Fibroblast of skin of right quadriceps (primary cell): ENCODE measurements at places on chromosomes 2 and 18.

DNA sequence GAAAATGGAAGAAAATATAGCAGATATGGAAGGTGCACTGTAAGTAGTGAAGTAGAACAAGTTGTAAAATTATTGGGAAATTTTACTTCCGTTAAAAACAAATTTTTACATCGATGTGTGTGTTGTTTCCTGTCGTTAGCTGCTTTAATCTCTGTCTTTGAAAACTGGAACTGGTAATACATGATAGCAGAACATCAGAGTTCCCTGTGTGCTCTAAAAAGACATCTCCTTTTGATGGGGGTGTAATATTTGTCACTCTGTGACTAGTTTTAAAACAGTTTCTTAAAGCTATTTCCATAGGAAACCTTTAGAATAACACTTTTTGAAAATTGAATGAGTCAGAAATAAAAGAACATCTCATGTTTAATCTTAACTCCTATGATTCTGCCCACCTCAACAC, 43.5 kb downstream of the COX7A2L start:
- DNase-seq, result no peak

- no peak for DNase-seq
These were observed 211.4 kb upstream of the LRRTM1 start for GRCh38 chr2:80515964-80516363.

DNA sequence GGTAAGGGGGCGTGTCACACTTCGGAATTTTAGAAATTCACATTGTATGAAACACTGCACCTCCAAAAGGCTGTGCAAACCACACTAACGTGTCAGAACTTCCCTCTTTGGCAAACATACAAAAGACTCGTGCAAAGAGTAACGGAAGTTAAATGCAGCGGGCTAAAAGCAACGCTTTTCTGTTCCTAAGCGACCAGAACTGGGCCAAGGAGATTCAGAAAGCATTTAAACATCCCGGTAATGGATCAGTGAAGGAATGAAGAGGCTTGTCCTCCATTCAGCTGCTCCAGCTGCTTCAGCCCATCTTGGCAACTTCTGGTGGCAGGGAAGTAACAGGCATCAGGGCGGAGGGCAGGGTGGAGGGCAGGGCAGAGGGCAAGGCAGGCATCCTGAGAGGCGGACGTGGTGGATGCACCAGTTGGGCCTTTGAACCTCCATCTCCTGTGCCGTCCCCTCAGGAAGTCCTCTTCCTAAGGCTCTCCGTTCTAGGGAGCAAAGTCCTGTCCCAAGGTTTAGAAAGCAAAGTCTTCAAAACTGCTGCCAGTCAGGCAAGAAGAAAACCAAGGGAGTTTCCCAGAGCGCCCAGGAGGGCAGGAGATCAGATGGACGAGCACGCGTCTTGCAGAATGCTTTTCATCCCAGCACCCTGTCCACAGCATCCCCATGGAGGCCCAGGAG, 230.7 kb downstream of the ZNF516 start:
- DNase-seq, result no peak

DNA sequence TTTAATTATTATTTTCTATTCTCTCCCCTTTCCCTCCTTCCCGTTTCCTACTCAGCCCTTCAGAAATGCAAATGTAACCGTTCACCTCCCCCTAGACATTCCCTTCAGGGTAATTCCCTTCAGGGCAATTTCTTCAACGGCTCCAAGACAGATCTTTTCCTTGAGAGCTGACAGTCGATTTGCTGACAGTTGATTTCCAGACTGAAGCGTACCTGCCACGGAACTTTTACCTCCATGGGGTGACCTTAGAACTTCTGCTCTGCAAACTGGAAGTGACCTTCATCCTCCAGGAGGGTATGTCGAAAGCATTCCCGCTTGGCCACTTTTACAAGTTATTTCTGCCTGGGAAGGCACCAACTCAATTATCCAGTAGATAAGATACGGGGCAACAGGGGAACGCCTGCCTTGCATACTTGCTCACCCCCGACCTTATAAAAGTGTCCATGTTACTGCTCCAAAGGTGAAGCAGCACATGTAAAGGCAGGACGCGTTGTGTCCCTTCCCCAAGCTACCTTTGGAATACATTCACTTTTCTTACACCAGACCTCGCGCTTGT, 18.5 kb downstream of the B3GNT7 start:
- DNase-seq, result no peak

DNA sequence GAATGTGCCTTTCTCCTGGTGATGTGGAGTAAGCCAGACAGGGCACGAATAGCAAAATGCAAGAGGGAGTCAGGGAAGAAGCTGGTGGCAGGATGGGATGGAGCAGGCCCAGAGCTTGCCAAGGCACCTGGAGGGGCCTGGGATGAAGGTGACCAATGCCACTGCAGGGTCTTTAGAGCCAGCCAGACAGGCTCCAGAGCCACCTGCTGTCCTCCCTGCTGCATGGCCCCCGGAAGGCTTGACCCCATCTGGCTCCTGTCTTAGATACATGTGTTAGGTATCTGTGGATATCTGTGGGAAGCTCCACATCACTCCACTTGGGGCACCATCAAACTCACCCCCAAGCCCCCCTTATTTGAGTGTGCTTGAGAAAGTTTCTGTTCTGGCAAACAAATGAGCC, 99.9 kb upstream of the ATL2 start:
- DNase-seq, result no peak

DNA sequence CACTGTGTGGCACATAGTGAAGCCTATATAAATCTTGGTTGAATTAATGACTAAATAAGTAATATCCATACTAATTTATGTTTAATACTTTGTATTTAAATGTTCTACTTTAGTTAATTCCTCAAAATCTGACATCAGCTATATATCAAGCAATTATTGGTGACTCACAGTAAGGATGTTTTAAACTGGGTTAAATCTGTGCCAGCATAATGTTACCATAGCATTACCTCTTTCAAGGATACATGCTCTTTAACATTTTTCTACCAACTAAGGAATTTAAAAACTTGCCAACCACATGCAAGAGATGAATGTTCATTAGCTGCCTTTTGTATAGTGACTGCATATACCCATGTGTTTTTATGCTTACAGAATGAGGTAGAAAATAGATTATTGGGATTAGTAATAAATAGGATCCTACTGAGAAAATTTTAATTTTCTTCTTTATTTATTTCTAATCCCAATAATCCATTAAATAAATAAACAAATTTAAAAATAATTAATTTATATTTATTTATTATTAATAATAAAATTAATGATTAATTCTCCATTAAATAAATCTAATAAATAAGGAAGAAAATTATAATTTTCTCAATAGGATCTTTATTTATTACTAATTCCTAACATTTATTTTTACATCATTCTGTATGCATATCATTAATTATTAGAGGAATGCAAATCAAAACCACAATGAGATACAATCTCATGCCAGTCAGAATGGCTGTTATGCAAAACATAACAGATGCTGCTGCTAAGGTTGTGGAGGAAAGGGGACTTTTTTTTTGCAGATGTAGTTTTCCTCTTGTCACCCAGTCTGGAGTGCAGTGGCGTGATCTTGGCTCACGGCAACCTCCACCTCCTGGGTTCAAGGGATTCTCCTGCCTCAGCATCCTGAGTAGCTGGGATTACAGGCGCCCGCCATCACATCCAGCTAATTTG, 410.7 kb upstream of the DSEL start:
- peak; percentile 39 for DNase-seq

DNA sequence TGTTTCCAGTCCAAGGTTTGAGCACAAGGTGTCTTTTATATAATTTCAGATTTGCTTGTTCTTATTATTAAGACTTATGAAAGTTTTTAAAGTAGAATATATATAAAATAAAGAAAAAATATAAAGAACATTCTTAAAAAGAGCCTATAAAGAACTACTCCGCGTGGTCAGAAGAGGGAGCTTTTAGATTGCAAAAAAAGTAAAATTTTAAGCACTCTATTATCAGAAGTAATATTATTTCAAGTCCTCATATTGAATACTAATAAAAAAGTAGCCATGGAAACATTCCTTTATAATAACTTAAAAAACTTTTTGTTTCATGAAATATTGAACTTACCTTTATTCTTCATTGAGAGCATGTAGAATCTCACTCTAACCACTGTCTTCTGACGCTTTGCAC, 51.4 kb downstream of the LINC00305 start:
- no peak for DNase-seq

DNA sequence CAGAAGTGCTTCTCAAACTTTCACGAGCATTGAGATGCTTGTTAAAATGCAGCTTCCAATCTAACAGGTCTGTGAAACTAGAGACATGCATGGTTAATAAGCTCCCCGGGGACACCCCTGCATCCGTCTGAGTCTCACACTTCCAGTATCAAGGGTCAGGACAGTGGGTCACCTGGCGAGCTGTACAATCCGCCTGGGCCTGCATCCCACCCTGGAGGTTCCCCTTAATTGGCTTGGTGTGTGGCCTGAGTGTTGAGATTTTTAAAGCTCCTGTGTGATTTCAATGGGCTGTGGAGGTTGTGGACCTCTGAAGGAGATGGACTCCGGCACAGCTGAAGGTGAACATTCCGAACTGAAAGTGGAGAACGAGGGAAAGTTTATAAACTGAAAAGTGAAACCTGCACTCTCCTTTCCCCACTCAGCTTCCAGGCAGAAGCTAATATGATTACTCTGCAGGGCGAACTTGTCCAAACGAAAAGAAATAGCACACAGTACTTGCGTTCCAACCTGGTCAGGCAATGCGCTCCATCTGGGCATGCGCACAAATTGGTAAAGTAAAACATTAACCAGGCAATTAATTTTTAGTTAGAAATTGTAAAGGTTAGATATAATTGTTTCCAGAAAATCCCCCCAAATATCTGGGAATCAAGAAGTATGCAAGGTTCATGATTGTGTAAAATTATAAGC, 191.7 kb upstream of the ALKAL2 start:
- no peak for DNase-seq

DNA sequence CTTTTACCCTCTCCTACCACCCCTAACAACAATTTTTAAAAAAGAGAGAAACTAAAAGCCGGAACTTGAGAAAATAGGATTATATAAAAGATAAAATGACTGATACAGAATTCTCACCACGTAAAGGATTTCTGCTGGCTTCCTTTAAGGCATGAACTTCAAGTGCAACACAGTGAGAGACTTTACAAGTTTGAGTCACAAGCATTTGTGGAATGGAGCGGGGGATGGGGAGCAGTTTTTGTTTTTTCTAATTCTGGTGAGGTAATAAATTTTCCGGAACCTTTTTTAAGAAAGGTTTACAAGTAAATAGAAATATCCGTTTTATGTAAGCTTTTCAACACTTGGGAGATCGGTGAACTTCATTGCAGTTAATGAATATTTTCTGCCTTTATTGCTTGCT, 1.8 kb upstream of the CDH2 start:
- peak; percentile 71 for DNase-seq

GRCh38 chr2:176128172-176128981, 1.1 kb upstream of the HOXD8 start:
- DNase-seq, result peak; percentile 63

DNA sequence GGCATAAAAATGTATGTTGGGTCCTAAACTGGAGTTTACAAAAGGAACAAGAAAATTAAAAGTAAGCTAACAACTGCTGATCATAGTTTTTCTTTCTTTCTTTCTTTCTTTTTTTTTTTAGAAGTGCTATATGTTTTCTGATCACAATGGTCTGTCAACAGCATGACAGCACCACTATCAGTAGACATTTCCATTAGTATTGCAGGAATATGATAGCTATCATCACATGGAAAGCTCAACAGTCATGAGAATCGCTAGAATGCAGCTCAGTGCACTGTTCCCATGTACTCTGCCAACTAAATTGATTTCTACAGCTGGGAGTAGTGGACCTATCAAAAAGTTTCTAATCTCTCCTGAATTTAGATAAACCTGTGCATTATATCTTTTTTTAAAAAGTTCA, 950.3 kb upstream of the ACVR2A start:
- DNase-seq, result no peak

DNA sequence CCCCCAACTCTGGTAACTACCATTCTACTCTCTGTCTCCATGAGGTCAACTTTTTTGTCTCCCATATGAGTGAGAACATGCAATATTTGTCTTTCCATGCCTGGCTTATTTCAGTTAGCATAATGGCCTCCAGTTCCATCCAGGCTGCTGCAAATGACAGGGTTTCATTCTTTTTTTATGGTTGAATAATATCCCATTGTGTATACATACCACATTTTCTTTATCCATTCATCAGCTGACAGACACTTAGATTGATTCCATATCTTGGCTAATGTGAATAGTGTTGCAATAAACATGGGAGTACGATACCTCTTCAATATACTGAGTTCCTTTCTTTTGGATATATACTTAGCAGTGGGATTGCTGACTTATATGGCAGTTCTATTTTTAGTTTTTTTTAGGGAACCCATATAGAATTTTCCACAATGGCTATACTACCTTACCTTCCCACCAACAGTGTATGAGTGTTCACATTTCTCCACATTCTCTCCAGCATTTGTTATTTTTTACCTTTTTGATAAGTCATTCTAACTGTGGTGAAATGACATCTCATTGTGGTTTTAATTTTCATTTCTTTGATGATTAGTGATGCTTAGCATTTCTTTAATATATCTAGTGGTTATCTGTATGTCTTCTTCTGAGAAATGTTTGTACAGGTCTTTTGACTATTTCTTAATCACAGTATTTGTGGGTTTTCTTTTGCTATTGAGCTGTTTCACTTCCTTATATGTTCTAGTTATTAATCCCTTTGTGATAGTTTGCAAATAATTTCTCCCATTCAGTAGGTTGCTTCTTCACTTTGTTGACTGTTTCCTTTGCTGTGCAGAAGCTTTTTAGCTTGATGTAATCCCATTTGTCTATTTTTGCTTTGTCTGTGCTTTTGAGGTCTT, 112.2 kb downstream of the SRBD1 start:
- DNase-seq, result no peak

- DNase-seq, result no peak
These were observed 96.2 kb downstream of the GALNT3 start for GRCh38 chr2:165697748-165698443.

DNA sequence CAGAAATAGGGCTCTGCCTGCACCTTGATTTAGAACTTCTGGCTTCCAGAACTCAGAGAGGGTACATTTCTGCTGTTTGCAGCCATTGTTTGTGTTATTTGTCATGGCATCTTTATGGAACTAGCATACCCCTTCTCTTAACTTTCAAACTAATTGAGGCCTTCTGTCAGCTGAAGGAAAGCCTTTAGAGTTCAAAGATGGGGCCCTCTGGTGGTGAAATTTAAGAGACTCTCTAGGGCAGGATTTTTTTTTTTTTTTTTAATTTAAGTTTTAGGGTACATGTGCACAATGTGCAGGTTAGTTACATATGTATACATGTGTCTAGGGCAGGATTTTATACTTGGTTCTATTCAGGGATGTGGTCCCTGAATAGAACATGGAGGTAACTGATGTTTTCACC, 260.6 kb upstream of the LINC00305 start:
- peak; percentile 30 for DNase-seq

GRCh38 chr2:184628051-184628450, 29.7 kb downstream of the ZNF804A start:
- DNase-seq, result no peak

- no peak for DNase-seq
These were observed 205.7 kb downstream of the ASB1 start for GRCh38 chr2:238632181-238633060.

- DNase-seq, result peak; percentile 42
These were observed 749 bp upstream of the PTMA start for GRCh38 chr2:231707625-231707926.

- DNase-seq, result peak; percentile 81
These were observed 90.1 kb downstream of the DPP4 start for GRCh38 chr2:161983866-161984265.
